ENCODE measurements at places on chromosomes 4 and X. TPM values are rescaled to one million over a fixed set of nuclear protein-coding genes. Genes with fewer than 3 reads are reported as not detected.

CENPVL1 gene
- total RNA-seq: not detected

RASL11B gene
- total RNA-seq: not detected

C4orf50 gene
- not detected for total RNA-seq

RAB33B gene
- total RNA-seq: 13.4 TPM

HGFAC gene
- total RNA-seq: 1.3 TPM

KCNIP4 gene
- total RNA-seq: 0.44 TPM

SMIM10 gene
- total RNA-seq: 2.3 TPM
